C1 segment of cervical spinal cord (tissue), 14 donors: ENCODE measurements at places on chromosomes 16 and 17.

DNA sequence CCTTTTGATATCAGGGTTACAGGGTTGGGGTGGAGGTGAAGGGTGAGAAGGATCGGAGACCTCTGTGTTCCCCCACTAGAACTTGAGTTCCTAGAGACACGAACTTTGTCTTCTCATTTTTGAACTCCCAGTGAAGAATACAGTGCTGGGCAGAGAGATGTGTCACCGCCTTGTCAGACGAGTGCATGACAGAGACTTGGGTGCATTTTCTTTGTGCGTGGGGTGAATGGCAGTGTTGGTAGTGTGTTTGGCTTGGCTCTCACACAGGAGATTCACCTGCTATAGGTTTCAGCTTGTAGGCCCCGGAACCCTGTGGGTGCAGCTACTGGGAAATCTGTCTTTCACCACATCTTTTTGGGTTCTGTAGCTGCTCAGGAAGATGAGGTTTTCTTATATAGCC lies 40.0 kb upstream of the CCR7 start:
- DNase-seq = no peak

DNA sequence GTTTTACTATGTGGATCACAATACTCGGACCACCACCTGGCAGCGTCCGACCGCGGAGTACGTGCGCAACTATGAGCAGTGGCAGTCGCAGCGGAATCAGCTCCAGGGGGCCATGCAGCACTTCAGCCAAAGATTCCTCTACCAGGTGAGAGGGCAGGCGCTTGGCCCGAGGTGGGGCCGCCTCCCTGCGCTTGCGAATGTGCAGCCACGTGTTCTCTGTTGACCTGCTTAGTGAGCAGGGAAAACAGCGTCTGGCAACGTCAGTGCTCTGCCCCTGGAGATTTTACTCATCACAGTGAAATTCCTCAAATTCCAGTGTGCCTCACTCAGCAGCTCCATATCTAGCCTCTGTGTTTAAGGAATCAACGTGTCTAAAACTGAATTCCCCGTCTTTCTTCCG lies 33.4 kb upstream of the CLEC18A start:
- no peak for DNase-seq

DNA sequence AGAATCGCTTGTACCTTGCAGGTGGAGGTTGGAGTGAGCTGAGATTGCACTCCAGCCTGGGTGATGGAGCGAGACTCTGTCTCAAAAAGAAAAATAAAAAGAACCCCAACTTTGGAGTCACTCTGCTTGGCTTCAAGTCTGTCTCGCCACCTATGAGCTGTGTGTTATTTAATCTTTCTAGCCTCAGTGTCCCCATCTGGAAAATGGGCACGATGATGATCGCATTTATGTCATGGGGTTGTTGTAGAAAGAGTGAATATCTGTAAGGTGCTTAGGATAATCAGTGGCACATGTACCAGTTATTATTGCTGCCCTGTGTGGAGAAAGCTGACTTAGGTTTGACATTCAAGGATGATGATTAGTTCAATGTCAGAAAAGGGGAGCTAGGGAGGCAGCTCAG lies 319.4 kb downstream of the XYLT1 start:
- no peak for DNase-seq

- DNase-seq = no peak
Measured at GRCh38 chr16:25217921-25218320, 1.2 kb downstream of the AQP8 start.

DNA sequence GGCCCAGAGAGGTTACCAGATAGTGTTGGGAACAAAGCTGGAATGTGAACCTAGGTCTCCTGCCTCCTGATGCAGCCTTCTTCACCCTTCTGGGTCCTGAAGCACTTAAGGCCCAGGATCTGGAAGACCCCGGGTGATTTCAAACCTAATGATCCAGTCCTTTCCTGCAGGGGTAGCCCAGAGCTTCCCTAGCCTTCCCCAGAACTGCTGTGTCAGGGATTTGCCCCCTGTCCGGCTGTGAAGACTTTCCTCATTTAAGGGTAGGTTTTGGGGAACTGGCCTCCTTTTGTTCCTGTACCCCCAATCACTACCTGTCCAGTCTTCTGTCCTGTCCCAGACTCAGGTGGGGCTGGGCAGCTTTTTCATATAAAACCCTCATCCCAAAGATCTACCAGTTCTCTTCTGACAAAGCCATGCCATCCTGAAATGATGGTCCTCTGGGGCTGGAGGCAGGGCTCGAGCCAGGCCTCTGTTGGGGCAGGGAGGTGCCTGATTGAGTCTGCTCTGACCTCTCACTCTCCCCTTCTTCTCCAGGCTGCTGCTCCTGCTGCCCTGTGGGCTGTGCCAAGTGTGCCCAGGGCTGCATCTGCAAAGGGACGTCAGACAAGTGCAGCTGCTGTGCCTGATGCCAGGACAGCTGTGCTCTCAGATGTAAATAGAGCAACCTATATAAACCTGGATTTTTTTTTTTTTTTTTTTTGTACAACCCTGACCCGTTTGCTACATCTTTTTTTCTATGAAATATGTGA lies 1.3 kb downstream of the MT1X start:
- DNase-seq = peak; percentile 23

GRCh38 chr16:12819126-12820117 lies 15.7 kb upstream of the CPPED1 start:
- no peak for DNase-seq

DNA sequence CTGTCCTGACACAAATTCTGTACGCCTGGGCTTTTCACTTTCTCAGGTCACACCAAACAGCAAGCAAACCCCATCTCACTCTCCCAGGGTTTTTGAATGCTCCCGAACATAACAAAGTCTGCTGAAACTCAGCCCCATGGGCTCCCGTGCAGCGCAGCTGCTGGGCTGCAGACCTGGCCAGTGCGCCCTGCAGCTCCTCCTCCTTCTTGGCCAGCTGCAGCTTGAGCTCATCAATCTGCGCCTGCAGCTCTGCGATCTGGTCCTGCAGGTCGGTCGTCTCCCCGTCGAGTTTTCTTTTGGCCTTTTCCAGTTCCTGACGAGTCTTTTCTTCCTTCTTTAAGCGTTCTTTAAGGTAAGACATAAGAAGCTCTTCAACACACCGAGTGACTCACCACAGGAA lies 70.5 kb downstream of the NDEL1 start:
- DNase-seq = no peak

GRCh38 chr17:50353600-50354195 lies 7.8 kb downstream of the XYLT2 start:
- no peak for DNase-seq

DNA sequence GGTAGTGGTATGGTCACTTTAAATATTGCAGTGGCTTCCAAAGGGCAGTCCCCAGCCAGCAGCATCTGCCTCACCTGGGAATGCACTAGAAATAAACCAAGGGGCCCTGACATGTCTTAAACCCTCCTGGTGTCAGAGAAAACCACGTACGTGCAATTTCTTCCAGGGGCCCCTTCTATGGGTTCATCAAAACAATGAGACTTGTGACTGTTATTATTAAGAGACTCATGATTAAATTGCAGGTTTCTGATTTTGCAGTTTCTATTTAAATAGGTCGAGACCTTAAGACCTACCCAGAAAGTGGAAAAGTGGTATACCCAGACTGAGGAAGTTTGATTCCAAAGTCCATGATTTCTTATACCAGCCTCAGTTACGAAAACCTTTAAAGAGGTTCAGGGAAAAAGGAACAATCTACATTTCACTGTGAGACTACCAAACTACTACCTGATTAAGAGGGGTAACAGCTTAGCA lies 746 bp upstream of the POLG2 start:
- DNase-seq = no peak

DNA sequence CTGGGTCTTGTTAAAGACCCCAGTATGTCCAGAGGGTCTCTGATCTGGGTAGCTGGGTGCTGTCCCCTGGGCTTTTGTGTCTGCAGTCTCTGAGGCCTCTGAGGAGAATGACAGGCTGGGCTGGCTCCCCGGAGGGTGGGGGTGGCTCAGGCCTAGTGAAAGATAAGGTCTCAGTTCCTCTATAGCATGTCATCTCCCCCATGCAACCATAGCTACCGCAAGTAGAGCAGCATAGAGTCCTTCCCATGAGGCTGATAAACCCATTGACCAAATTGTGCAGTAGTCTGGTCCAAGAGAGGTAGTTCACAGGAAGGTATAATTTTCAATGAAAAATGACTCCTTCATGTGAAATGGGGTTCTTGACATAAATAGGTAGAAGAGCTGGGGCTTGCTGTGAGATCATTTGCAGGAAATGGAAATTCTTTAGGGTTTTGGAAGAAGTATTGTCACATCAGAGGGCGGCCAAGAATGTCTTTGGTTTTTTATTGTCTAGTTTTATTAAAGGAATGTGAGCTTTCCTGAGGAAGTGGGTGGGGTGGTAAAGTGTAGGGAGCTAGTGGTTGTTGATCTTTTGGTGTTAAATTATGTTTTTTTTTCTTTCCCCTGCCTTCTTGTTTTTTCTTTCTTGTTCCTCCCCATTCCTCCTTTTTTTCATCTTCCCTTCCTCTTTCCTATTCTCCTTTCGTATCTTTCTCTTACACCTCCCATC lies 21.0 kb downstream of the SLC7A6OS start:
- DNase-seq = no peak

- DNase-seq = no peak
Measured at GRCh38 chr17:45046537-45047125, 4.8 kb downstream of the DCAKD start.

- no peak for DNase-seq
Measured at GRCh38 chr17:41824086-41824485, 11.3 kb downstream of the FKBP10 start.

DNA sequence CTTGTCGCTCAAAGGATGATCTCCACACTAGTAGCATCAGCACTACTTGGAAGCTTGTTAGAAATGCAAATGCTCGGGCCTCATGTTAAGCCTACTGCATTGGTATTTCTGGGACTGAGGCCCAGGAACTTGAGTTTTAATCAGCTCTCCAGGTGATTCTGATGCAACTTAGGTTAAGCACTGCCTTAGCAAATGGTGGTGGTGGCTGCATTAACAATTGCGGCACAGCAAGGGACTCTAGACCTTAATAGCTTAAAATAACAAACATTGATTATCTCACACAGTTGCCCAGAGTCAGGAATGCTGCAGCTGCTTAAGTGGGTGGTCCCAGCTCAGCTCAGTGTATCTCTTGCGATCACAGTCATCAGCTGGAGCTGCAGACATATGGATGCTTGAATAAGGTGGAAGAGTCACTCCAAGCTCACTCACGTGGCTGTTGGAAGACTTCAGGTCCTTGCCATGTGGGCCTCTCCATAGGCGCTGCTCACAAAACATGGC lies 25.8 kb downstream of the HS3ST3A1 start:
- no peak for DNase-seq

DNA sequence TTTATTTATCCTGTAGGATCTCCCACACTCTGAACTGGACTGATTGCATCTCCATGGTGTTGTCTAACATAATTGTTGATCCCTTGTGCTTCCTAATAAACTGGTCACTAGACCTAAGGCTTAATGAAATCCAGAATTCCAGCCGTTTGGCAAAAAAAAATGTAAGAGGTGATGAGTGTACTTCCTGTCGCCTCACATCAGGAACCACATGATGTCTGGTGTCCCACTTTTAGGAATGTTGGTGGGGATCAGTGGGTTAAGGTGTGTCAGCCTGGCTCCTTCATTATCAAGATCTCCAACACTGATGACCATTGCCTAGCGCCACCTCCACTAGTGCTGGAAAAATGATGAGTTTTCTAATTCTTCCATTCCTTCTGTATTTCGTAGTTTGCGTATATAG lies 18.6 kb upstream of the LONP2 start:
- DNase-seq = no peak

DNA sequence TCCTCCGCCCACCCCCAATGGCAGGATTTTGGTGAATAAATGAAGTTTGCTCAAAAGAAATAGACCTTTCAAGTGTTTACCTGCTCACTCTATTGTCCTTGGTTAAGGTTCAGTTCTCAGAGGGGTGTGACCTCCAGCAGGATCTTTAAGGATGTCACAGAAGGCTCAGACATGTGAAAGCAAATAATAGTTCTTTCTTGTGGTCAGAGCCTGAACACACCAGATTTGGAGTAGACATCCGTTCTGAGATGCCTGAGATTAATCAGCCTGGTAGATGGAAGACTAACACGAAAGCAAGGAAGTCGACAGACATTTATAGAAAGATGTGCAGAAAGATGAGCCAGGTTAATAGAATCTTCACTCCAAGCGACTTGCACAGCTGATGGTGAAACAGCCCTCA lies 557.9 kb upstream of the CDH11 start:
- DNase-seq = no peak

DNA sequence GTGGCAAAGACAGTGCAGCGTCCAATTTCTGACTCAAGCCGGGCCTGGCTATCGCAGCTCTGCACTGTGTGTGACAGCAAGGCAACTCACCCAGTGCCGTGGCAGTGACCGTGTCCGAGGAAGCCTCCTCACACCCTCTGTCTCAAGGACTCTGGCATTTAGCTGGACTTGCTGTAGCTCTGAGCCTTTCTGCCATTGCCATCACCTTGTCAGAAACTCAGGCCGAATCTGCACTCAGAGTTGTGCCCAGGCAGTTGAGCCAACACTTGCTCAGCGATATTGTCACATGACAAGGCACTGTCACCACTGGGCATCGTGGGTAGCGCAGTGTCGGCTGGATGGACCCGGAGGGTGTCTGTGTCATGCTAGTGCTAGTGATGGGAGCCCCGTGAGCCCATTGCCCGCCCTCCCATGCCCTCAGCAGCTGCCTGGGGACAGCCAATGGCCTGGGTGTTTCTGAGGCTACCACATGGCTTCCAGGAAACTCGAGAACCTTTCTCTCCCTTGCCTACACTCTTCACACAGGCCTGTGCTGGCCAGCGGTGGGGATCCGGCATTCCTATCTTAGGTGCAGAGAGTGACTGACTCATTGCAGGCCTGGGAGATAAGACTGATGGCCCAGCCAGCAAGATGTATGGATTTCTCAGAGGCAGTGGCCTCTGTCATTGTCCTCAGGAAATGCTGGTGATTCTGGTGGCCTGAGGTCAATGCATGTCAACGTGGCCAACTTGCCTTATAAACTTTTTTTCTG lies 22.1 kb upstream of the STH start:
- DNase-seq = no peak

DNA sequence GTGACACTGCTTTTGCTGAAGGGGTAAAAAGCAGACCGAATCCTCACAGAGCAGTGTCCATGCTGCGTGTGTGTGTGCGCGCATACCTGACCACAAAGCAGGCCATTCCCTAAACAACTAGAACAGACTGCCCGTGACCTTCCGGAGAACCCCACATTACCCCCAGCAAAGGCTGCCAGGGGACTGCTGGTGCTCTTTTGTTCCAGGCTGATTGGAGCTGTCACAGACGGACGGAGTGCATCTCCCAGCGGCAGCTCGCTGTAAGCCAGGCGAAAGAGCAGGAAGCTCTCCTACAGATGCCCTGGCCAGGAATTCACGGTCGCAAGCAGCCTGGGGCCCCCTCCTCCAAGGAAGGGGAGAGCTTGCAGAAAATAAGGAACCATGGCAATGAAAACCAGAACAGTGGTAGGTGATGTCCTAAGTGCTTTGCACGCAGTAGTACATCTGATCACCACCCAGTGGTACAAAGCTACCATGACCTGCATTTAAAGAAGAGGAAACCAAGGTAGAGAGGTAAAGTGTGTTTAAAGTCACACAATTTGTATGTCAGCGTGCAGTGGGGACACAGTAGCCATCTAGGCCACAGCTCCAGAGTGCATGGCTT lies 153.4 kb upstream of the DYNLRB2 start:
- no peak for DNase-seq

GRCh38 chr17:72492494-72492893 lies 371.7 kb downstream of the SOX9 start:
- no peak for DNase-seq
